ENCODE measurements at places on chromosomes 12 and 14. TPM values are rescaled to one million over a fixed set of nuclear protein-coding genes. Genes with fewer than 3 reads are reported as not detected.
A peak's percentile ranks its signal among the peaks of the same experiment; 100 is the strongest.

DNA sequence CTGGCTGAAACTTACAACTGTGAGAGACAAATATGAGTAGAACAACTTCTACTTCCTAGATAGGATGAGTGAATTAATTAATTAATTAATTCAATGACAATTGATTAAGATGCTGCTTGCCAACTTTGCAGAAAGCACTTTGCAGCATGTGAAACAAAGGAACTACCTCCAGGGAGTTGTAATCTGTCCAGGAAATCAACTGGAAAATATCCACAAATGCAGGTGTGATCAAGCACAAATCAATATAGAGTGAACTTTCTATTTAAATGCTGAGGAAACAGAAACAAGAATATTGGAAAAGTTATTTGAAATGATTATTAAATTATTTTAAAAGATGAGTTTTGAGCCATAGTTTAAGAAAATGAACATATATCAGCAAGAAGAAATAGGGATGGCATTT, 163.9 kb upstream of the ARID2 start:
- DNase-seq = no peak

GRCh38 chr12:92899386-92900001, 29.6 kb downstream of the EEA1 start:
- DNase-seq = no peak

DNA sequence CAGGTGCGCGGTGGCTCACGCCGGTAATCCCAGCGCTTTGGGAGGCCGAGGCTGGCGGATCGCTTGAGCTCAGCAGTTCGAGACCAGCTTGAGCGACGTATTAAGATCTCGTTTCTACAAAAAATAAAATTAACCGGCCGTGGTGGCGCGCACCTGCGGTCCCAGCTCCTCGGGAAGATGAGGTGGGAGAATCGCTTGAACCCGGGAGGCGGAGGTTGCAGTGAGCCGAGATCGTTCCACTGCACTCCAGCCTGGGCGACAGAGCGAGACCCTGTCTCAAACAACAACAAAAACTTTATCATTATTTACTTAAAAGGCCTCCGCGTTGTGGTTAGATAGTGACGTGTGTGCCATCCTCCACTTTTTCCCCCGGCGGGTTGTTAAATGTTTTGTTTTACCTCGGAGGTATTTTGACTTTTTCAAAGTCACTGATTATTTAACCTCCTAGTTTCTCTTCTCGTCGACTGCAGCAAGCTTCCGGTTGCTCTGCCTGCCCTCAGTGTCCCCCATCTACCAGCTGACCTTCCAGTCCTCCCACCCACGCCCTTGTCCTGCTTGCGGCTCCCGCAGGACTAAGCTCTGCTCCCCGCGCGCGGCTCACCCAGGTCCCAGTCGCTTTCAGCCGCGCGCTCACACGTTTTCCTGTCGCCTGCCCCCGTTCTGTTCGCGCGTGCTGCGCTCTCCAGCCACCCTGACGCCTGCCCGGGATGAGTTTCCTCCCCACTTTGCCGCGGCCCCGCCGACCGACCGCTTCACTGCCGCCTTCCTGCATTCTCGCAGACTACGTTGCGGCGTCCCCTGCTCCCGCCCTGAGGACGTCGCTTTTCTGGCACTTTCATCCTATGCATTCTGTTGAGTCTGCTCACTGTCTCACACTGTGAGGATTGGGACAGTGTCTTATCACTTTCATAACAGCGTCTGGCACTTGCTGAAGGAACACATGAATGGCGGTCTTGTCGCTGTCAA, 1.2 kb upstream of the SCAF11 start:
- peak; percentile 42 for DNase-seq

DNA sequence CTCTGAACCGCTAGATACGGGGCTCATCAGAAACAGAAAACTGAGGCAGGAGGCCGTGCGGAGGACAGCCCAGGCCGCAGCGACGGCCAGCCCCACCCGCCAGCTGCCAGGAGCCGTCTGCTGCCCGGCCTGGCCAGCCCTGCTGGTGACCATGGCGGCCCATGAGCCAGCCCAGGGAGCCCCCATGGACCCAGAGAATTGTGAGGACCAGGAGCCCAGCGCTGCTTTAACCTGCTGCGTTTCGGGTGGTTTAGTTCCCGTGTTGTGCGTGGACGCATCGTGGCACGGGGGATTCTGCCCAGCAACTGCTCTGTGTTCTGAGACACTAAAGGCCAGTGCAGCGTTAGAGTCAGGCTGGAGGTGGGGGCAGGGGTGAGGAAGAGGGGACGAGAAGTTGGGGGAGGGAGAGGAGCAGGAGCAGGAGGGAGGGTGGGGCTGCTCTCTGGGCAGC, 44.2 kb downstream of the NOC4L start:
- no peak for DNase-seq

DNA sequence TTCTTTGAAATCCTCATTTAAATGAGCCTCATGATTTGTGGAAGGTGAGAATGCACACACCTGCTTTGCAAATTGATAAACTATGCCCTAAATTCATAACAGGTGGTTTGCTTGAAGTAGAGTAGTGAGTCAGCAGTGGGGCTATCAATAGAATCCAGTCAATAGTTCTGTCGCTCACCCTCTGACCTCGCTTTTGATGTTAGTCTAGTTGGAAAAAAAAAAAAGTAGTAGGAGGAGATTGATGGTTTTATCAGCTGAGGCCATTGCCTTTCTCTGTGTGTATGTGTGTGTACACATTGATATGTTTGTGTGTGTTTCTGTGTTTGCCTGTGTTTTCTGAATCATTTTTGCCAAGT, 267.3 kb downstream of the SNAPC1 start:
- DNase-seq = no peak

RFLNA gene
- 37.9 TPM for total RNA-seq

LIN7A gene
- 9.0 TPM for total RNA-seq
